ENCODE measurements at places on chromosomes 16 and 17.

DNA sequence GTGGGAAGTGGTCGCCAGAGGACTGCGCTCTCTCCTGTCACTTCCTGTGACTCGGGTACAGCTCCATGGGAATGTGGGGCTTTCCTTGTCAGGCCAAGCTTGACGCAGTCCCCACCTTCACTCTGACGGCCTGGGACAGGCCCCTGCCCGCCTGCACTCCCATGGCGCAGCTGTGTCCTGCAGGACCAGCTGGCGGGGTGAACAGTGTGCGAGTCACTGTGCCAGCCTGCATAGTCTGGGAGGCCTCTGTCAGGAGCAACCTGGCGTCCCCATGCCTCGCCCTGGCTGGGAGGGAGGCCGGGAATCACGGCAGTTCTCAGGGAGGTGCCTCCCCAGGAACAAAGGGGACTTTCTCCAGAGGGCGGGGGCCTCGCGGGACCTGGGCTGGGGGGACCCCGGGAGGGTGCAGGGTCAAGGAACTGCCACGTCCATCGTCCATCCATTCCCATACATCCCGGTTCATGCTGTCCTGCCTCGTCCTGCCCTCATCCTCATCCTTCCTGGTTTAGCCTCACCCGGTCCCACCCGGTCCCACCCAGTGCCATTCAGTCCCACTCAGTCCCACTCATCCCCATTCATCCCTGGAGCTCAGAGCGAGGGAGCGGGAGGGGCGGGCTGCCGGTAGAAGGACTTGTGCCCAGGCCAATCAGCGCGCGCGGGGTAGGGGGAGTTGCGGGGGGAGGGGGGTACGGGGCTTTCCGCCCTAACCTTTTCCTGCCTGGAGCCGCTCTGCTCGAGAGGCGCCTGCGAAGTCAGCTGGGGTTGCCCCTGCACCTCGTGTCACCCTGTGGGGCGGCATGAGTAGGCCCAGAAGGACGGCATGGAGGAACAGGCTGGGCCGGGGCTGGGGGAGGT lies 13.4 kb downstream of the FLYWCH1 start:
- peaks cover 2% of the 10 kb centered on the region for H3K36me3 ChIP-seq
- no peak for DNase-seq
- H3K4me1 ChIP-seq: peaks cover 11% of the 10 kb centered on the region
- no peak overlapping the region for H3K27ac ChIP-seq
- no peak overlapping the region for H3K4me3 ChIP-seq

- H3K27me3 ChIP-seq: no peaks in the 10 kb centered on the region
- no peak overlapping the region for H3K4me3 ChIP-seq
- no peaks in the 10 kb centered on the region for H3K36me3 ChIP-seq
- no peak for DNase-seq
- no peak overlapping the region for H3K27ac ChIP-seq
- no peaks in the 10 kb centered on the region for H3K4me1 ChIP-seq
These were observed 20.0 kb upstream of the FOXJ1 start for GRCh38 chr17:76160896-76161528.

DNA sequence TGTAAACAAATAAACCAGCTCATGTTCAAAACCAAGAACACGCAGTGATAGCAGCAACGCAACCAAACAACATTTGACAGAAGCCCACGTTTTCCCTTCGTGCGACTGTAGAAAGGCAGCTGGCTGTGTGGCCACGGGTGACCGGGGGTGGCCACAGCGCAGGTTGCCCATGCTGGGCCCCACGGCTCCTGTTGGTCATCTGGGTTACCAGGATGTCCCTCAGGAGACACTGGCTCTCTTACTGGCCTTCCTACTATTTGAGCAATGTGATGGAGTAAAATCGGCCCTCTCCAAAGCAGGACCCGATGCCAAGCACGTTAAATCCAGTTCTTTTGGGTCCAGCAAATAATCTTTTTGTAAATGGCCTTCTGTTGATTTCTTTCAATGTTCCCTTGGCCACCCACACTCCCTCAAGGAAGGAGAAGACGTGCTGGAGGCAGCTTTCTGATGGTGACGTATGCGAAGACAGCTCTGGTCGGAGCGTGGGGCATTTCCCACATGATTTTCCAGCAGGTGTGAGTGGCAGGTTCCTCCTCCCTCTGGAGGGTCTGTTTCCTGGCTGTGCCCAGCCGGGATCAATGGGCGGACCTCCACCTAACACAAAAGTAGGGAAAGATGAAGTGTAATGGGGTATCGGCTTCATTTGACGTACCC lies 143.1 kb upstream of the CHMP6 start:
- no peaks in the 10 kb centered on the region for H3K27me3 ChIP-seq
- no peak overlapping the region for H3K4me3 ChIP-seq
- no peaks in the 10 kb centered on the region for H3K4me1 ChIP-seq
- no peak for DNase-seq
- no peaks in the 10 kb centered on the region for H3K36me3 ChIP-seq

DNA sequence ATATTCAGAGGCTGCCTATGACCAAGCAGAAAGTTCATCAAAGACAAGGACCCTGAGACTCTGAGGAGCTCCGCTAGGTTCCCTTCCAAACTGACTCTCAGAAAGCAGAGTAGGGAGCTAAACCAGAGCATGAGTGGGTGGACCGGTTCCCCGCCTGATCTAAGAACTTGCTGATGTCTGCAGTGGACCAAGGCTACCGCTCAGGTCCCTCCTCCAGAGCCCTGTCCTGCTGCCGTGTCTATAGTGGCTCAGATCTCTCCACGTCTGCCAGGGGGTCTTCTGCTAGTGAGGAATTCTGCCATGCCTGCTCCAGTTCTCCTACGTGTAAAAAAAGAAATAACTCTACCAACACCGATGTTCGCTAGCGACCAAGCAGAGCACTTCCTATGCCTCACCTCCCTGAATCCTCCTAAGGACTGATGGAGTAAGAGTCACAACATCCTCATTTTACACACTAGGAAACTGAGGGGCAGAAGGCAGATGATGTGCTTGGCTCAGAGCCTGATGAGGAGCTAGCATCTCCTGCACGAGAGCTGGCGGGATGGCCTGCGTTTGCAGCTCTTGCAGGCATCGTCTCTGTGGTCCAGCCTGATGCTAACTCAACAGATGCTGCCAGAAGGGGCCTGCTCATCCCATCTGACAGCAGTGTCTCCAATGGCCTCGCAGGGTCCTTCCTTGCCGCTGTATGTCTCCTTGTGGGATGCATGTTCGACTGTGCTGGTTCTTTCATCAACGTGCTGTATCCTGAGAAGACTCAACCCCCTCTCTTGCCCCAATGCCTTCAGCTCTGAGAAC lies 265.5 kb downstream of the C16orf95 start:
- no peaks in the 10 kb centered on the region for H3K27me3 ChIP-seq
- no peak overlapping the region for H3K4me3 ChIP-seq
- no peaks in the 10 kb centered on the region for H3K4me1 ChIP-seq
- no peak for DNase-seq

DNA sequence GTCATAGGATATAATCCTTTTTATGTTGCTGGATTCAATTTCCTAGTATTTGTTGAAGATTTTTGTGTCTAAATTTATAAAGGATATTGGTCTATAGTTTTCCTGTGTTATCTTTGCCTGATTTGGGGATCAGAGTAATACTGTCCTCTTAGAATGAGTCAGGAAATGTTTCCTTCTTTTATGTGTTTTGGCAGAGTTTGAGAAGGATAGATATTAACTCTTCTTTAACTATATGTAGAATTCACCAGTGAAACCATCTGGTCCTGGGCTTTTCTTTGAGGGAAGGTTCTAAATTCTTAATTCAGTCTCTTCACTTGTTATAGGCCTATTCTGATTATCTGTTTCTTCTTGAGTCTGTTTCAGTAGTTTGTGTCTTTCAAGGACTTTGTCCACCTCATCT lies 66.3 kb upstream of the NACA2 start:
- DNase-seq: no peak
- H3K4me1 ChIP-seq: no peaks in the 10 kb centered on the region

DNA sequence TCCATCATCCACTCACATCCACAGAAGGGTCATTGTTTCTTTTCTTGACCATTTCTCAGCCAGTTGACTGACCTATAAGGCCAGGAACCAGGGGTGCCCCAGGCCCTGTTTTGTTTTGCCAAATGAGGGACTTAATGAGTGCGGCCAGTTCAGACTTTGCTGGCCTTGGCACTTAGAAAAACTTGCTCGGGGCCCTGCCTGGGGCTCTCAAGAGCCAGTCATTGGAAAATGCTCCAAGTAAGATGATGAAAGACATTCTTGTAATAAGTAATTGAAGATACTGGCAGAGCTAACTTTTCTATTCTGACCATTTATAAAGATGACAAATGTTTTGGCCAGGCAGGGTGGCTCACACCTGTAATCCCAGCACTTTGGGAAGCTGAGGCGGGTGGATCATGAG lies 29.0 kb upstream of the CLEC18B start:
- no peak for DNase-seq
- peaks cover 13% of the 10 kb centered on the region for H3K36me3 ChIP-seq
- H3K4me1 ChIP-seq: peaks cover 35% of the 10 kb centered on the region
- H3K27me3 ChIP-seq: no peaks in the 10 kb centered on the region
- H3K4me3 ChIP-seq: no peak overlapping the region

DNA sequence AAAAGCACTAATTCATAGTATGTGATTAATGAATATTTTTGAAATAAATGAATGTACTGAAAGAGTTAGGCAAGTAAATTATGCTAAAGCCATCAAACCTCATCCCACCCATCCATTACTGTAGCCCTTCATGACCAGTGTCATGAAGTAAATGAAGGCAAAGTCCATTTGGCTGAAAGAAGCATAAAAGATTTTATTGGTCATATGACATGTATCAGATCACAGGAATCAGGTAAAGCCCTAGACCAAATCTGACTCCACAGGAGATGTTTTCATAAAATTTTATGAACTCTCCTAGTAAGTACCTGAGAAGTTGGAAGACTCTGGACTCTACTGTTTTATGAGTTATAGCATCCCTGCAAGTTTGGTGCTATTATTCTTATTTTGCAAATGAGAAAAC lies 213.5 kb downstream of the TMEM114 start:
- no peaks in the 10 kb centered on the region for H3K4me1 ChIP-seq
- DNase-seq: no peak
- no peaks in the 10 kb centered on the region for H3K36me3 ChIP-seq
